ENCODE measurements at places on chromosomes 3 and 15.

- no peak for DNase-seq
These were observed 183.2 kb downstream of the SSR3 start for GRCh38 chr3:156371701-156372100.

DNA sequence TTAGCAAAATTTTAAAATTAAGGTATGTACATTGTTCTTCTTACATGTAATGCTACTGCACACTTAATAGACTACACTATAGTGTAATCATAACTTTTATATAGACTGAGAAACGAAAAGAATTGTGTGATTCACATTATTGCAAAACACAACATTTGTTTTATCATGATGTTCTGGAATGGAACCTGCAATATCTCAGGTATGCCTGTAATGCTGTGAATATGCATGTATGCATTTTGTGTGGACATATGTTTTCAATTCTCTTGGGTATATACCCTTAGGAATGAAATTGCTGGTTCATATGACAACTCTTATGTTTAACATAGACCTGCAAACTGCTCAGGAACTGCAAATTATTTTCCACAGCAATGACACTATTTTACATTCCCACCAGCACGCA, 38.6 kb upstream of the TJP1 start:
- DNase-seq, result no peak

GRCh38 chr3:159870723-159871122, 117.9 kb upstream of the IL12A start:
- no peak for DNase-seq

- DNase-seq, result no peak
These were observed 13.6 kb upstream of the HRH1 start for GRCh38 chr3:11140713-11141104.

- no peak for DNase-seq
These were observed 18.1 kb downstream of the METTL6 start for GRCh38 chr3:15409239-15409638.
